Stimulated activated CD8-positive, alpha-beta memory T cell treated with anti-CD3 and anti-CD28 coated beads, Interleukin-7, amount 100 ng/mL, for 24 hours (primary cell): ENCODE measurements at places on chromosomes 12 and 14.

DNA sequence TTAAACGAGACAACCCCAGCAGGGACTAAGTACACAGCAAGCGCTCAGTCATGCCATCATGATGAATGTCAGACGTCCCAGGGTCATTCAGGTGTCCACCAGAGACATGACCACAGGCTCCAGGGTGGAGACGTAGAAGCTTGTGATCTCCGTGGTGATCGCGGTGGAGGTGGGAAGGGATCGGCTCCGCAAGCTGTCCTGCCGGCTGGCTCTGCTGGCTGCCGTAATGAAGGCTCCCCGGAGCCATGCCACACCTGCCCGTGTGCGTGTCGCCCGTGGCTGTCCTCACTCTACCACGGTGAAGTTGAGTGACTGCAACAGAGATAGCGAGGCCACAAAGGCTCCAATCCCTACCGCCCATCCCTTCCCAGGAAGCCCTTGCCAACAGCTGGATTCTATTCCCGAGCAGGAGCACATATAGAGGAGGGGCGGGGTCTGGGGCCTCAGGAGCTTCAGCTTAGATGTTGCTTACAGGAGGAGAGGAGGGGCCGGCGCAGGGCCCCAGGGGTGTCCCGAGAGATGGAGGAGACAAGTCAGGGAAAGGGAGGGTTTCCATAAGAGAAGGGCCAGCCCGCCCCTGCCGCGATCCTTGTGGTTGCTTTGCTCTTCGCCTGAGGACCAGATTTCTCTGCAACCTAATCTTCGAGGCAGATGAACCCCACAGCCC is 332.6 kb upstream of the SFSWAP start:
- DNase-seq = no peak

GRCh38 chr14:45249856-45250575 is 3.0 kb downstream of the MIS18BP1 start:
- DNase-seq = no peak

GRCh38 chr12:77437206-77437605 is 371.8 kb upstream of the E2F7 start:
- no peak for DNase-seq

DNA sequence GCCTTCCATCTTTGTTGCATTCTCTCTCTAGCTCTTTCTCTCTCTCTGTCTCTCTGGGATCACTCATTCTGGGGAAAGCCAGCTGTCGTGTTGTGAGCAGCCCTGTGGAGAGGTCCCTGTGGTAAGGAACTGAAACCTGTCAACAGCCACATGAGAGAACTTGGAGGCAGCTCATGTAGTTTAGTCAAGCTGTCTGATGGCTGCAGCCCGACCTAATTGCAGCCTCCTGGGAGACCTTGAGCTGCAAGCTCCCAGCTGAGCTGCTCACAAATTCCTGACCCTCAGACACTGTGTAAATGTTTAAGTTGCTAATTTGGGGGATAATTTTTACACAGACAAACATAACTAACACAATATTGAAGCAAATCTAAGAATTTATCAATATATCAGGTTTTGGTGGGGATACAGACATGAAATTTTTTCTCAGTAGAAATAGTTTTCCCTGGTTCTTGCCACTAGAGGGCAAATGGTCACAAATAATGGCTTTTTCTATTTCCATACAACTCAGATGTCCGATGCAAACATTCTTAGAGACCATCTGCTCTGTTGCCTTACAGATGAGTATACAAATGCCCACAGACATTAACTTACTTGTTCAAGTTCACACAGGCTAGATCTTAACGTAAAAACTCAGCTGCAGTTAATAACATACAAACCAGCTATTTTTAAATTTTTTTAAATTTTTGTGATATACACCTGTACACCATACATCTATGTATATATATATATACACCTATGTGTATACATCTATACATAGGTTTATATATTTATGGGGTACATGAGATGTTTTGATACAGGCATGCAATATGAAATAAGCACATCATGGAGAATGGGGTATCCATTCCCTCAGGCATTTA is 15.5 kb upstream of the KRR1 start:
- DNase-seq = no peak

- DNase-seq = no peak
Observed at GRCh38 chr14:58914279-58914855, 274.1 kb upstream of the DAAM1 start.

GRCh38 chr12:6295094-6295811 is 15.2 kb upstream of the PLEKHG6 start:
- no peak for DNase-seq

- DNase-seq = no peak
Observed at GRCh38 chr12:49314811-49315210, 8.2 kb upstream of the TROAP start.

DNA sequence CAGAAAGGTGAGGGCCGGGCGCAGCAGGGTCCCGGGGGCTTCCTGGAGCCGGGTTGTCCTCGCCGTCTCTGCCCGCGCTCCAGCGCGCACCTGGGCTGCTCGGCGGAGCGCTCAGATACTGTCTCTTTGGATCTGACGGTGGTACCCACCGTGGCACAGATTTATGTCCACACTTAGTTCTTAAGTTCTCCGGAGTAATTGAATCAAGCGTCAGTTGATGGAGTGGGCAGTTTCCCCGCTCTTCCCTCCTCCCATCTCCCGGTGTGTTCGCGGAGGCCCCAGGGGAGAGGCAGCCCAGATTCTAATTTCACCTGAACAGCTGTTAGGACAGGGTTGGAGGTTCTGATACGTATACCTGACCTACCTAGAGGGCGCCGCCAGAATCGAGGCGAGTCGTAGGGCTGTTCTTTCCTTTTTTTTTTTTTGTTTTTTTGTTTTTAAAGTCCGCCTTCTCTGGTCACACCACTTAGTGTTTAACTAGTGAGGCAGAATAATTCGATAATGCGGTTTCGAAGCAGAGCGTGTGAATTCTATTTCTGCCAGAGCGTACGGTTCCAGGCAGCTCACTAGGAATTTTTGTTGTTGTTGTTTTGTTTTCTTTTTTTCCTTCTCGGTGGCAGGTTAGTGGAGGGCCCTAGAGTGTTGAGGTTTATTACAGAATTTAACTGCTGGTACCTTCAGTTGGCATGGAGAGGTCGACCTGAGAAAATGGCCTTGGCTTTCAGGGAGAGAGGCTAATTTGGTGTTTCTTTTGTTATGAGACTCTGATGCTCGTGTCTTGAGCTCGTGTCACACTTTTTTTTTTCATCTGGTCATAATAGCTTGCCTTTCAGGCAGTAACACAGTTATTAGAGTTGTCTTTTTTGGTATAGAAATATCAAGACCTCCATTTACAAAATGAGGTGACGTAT is 22.3 kb upstream of the GNS start:
- DNase-seq = no peak

DNA sequence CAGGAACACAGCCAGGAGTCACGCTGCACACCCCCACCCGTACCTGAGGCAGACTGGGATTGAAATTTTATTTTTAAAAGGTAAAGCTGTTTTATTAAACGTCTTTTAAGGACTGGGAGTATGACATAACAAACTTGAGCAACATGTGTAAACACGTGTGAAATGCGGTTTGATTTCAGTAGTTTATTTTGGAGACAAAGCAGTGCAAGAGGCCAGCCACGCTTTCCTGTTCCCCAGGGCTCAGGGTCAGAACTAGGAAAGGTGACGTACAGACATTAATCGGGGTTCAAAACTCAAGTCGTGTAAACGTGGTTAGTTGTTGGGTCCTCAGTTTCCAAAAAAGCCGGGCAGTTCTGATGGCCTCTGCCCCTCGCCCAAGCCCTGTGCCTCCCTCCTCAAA is 16.7 kb downstream of the CHGA start:
- no peak for DNase-seq

DNA sequence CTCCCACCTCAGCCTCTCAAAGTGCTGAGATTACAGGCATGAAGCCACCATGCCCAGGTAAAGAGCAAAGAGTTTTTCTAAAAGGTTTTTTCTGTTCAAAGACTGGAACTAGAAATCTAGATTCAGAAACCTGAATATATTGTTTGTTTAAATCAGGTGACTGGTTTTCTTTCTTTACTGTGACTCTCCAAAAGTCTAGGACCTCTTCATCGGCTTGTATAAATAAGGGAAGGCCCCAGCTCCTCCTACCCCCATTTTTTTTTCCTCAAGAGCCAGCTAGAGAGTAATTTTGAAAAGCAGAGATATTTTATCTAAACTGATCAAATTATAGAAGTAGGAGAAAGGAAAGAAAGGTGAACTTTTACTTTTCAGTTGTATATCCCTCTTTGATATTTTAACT is 48.0 kb downstream of the TMEM116 start:
- DNase-seq = no peak

DNA sequence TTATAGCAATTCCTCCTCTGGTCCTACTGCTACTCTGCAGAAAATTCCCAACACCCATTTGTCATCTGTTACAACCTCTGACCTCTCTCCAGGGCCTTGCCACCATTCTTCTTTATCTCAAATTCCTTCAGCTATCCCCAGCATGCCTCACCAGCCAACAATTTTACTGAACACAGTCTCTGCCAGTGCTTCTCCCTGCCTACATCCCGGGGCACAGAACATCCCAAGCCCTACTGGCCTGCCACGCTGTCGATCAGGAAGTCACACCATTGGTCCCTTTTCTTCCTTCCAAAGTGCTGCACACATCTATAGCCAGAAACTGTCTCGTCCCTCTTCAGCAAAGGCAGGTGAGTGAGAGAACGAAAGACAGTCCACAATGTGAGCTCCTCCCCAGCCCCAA is 122.1 kb downstream of the TTLL5 start:
- DNase-seq = no peak

DNA sequence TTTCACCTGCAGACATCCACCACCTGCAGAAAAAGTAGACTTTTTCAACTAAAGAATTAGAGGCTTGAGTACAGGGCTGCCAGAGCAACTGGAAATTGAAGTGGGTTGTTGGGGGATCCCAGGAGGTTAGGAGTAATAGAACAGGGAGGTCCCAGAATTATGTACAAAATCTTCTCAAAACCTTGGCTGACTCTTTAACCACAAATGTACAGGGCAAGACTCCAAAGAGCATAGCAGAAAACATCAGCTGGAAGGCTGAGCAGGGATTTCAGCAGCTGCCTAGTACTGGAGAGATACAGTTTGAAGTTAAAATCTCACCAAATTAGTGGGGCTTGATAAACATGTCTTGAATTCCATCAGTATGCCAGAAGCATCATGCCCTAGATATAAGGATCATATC is 191.6 kb downstream of the CRADD start:
- no peak for DNase-seq

DNA sequence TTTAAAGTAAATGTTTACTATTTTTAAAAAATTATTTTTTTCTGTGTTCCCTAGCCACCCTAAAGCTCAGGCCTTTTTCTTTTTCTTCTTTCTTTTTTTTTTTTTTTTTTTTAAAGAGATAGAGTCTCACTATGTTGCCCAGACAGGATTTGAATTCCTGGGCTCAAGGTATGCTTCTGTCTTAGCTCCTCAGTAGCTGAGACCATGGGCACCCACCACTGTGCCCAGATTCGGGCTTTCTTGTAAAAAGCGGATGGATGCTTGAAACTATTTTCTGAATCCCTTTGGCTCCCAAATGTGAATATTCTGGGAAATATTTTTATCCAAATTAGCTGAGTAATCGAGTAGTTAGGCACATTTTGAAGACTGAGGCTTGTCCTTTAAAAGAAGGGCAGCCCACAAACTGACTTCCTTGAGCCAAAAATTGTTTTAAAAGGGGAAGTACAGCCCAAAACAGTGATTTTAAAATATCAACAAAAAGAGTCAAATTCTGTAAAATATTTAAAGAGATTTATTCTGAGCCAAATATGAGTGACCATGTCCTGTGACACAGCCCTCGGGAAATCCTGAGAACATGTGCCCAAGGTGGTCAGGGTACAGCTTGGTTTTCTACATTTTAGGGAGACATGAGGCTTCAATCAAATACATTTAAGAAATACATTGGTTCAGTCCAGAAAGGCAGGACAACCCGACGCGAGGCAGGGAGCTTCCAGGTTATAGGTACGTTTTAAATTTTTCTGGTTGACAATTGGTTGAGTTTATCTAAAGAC is 28.8 kb upstream of the HIGD1C start:
- DNase-seq = no peak

- DNase-seq = no peak
Observed at GRCh38 chr12:127923501-127923900, 343.5 kb upstream of the TMEM132C start.

DNA sequence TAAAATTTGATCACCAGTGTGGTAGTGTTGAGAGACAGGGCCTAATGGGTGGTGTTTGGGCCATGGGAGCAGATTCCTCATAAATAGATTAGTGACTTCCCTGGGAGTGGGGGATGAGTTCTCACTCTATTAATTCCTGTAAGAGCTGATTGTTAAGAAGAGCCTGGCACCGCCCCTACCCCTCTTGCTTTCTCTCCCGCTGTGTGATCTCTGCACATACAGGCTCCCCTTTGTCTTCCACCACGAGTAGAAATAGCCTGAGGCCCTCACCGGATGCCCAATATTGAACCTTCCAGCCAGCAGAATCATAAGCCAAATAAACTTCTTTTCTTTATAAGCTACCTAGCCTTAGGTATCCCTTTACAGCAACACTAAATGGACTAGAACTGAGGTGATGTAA is 31.9 kb upstream of the CAND1 start:
- no peak for DNase-seq

- no peak for DNase-seq
Observed at GRCh38 chr12:88549929-88550328, 30.3 kb downstream of the KITLG start.

GRCh38 chr14:73027546-73027945 is 640 bp upstream of the ZFYVE1 start:
- DNase-seq = no peak

DNA sequence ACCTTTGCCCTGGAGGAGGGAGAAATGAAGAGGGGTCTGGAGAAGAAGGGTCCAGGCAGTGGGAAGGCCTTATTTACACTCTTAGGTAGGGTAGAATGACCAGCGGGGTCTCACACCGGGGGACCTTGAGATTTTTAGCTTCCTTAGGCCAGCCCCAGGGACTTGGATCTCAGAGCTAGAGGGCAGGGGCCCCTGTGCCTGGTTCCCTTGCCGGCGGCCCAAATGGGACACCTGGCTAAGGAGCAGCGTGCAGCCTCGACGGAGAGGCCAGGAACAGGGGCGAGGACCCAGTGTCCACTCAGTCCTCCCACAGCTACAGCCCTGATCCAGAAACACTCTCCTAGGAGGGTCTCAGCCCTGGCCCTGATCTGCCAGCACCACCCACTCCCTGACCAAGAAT is 41.8 kb downstream of the DIO3 start:
- no peak for DNase-seq

DNA sequence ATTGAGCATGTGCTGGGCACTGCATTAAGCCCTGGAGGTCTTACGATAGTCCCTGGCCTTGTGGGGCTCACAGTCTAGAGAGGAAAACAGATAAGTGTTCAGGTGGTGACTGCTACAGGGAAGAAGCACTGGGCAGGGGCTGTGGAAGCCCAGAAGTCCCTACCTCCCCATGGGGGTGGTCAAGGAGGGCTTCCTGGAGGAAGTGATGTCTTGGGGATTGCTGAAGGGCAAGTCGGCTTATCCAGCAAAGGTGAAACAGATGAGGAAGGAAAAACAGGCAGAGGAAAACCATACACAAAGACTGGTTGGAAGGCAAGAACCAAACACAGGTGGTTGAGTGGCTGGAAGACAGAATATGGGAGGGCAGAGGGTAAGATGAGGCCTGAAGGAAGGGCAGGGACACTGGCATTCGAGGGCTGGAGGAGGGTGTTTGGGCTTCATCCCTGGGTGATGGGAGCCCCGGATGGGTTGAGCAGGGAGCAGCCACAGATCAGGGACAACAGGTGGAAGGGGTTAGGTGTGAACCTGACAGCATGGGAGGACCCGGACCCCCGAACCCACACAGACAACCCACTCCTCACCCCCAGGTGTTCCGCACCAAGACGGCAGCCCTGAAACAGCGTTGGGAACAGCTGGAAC is 2.8 kb downstream of the CFAP73 start:
- no peak for DNase-seq
